Myocyte (in vitro differentiated cells): ENCODE measurements at places on chromosomes 1 and 21.

DNA sequence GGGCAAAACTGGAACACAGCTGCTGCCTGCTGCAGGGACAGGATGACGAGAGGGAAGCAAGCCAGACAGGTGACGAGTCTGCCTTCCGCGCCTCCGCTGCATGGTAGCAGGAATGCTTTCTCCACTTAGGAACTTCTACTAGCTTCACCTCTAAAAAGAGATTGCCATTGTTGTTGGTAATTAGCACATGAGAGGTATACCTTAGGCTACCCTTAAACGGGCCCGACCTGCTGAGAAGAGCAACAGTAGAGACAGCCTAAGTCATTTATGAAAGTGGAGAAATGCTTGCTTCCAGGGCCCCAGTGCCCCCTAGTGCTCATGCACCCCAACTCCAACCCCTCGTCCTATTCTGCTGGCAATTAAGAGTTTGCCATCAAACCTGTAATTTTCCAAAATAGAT lies 96.9 kb upstream of the AKT3 start:
- no peak for DNase-seq

GRCh38 chr1:32767641-32768040 lies 49.5 kb downstream of the YARS1 start:
- no peak for DNase-seq

- no peak for DNase-seq
These were observed 185.6 kb downstream of the PAPPA2 start for GRCh38 chr1:176648556-176648955.

- DNase-seq: peak; percentile 85
These were observed 71.0 kb downstream of the SSBP3 start for GRCh38 chr1:54335011-54335754.

- no peak for DNase-seq
These were observed 431 bp downstream of the MTARC1 start for GRCh38 chr1:220787069-220787619.

DNA sequence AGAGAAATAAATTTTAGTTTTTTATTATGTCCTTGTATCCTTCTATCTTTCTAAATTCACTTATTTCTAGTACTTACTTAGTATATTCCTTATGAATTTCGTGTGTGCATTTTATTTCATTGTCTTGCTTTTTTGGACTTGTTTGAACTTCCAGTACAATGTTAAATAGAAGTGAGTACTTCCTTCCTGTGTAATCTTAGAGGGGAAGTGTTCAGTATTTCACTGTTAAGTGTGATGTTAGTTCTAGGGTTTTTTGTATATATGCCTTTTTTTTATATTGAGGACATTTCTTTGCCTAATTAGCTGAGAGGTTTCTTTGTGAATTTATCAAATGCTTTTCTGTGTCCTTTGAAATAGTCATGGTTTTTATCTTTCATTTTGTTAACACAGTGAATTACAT lies 10.7 kb downstream of the LYPLAL1 start:
- no peak for DNase-seq

DNA sequence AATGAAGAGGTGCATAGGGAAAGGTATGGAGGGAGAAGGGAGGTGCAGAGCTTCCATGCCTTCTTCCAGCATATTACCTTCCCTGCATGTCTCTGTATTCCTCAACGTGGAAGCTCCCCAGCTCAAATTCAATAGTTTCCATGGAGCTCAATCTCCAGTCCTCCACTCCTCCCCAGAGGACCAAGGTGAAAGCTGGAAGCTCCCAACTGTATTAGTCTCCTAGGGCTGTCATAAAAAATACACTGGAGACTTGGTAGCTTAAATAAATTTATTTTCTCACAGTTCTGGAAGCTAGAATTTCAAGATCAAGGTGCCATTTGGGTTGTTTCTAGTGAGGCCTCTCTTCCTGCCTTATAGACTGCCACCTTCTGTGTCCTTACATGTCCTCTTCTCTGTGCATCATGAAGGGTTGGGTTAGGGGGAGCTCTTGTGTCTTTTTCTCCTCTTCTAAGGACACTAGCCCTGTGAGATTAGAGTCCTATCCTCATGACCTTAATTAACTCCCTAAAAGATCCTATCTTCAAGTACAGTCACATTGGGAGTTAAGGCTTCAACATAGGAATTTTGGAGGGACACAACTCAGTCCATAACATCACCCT lies 21.9 kb upstream of the RABGGTB start:
- no peak for DNase-seq

GRCh38 chr1:33724348-33724747 lies 139.5 kb upstream of the HMGB4 start:
- no peak for DNase-seq

DNA sequence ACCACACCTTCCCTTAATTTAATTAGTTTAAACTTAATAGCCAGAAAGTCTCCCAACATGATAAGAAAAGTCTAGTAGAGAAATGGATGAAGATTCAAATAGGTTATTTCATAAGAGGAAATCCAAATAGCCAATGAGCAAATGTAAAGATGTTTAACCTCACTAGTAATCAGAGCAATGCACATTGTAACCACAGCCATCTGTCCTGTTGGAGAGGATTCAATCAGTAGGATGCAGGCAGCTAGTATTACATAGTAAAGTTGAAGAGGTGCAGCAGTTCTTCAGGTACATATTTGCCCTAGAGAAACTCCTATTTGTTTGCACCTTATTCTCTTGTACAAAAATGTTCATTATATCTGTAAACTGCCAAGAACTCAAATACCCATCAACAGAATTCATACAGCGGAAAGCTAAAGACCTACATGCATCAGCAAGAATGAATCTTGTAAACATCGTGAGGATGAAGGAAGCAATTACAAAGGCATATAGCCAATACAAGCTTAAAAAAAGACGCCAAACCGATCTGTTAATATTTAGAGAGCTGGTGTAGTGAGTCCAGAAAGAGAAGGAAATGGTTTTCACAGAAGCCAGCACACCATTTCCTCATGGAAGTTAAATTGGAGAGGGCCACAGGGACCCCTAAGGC lies 27.9 kb downstream of the DIP2A start:
- no peak for DNase-seq

GRCh38 chr1:162070094-162070748 lies 730 bp downstream of the NOS1AP start:
- no peak for DNase-seq
